ENCODE measurements at places on chromosomes 3 and 15.

- DNase-seq, result no peak
Observed at GRCh38 chr3:60582288-60582687, 669.0 kb downstream of the FHIT start.

GRCh38 chr3:41076399-41076798 is 122.9 kb upstream of the CTNNB1 start:
- DNase-seq, result no peak

DNA sequence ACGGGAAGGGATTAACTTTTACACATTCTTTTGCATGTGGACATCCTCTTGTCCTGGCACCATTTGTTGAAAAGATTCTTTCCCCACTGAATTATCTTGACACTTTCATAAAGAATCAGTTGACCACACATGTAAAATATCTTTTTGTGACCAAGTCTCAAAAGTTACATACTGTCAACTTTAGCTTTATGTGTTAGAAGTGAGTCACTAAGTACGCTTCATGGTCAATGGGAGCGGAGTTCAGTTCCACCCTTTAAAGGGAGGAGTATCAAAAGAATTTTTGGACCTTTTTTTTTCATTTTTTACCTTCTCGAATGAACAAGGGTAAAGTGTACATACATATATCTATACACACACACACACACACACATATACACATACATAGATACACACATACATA is 35.4 kb downstream of the MAPK6 start:
- DNase-seq, result no peak

DNA sequence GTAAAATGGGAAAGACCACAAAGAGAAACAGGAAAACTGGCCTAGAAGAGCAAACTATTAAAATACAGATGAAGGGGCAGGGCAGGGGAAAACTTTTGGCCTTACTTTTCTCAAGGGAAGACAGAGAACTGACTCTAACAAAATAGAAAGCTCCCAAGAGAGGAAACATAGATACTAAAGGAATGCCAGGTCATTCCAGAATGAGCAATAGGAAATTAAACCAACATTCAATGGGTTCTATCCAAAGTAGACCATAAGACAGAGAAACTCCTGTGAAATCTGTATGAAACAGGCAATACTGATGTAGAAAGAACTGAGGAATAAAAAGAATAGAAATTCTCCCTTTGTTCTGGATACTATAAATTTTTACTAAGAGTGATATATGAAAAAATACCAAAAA is 491.8 kb downstream of the MECOM start:
- no peak for DNase-seq

DNA sequence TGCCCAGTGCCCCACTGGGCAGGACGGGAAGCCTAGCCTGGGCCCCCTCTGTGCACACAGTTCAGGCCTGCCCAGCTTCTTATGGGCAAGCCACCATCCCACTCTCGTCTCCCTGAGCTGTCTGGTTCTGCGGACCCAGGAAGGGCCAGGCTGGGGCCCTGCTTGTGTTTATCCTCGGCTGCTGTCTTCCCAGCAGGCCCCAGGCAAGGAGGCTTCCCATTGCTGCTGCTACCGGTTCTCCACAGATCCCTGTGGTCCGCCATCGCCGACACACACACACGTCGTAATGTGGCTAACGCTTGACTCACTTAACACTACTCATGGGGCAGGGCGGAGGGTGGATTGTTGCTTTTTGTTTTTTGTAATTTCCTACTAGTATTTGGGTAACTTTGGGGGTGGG is 52.4 kb upstream of the SLC6A1 start:
- DNase-seq, result no peak

DNA sequence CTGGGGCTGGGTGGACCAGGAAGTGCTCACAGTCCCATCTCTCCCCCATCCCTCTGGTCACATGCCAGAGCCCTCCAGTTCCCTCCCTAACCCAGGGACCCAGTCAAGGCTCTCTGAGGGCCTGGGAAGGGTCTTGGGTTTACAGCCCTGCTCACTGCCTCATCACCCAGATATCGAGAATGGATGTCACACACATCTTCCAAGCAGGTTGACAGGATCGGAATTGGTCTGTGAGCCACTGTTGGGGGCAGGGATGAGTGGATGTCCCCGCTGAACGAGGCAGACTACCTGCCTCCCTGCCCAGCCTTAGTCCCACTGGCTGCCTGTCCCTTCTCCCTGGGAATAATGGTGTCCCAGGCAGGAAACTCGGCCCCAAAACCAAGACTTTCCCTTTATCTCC is 20.0 kb upstream of the GOLGA6C start:
- no peak for DNase-seq

GRCh38 chr3:117463276-117464115 is 753.9 kb downstream of the TUSC7 start:
- DNase-seq, result no peak

DNA sequence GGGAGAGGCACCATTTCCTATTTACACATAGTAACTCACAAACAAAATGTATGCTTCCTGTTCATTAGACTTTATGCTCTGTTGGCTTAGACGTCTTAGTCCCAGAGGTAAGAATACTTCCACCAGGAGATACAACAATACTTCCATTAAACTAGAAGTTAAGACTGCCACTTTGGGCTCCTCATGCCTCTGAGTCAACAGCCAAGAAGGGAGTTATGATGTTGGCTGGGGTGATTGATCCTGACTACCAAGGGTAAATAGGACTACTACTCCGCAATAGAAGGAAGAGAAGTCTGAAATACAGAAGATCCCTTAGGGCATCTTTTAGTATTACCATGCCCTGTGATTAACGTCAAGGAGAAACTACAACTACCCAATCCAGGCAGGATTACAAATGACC is 43.5 kb upstream of the ABI3BP start:
- DNase-seq, result no peak

DNA sequence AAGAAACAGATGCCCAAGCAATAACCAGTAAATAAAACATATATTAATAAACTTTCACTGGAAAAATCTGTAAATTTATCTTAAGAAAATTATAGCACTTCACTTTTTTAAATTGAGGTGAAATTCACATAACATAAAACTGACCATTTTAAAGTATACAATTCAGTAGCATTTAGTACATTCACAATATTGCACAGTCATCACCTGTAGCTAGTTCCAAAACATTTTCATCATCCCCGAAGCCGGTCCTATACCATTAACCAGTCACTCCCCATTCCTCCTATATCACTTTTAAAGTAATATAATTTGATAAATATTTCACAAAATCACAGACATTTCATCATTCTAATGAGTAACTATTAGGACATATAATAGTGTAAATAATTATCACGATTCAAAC is 8.0 kb upstream of the LRRIQ4 start:
- no peak for DNase-seq

DNA sequence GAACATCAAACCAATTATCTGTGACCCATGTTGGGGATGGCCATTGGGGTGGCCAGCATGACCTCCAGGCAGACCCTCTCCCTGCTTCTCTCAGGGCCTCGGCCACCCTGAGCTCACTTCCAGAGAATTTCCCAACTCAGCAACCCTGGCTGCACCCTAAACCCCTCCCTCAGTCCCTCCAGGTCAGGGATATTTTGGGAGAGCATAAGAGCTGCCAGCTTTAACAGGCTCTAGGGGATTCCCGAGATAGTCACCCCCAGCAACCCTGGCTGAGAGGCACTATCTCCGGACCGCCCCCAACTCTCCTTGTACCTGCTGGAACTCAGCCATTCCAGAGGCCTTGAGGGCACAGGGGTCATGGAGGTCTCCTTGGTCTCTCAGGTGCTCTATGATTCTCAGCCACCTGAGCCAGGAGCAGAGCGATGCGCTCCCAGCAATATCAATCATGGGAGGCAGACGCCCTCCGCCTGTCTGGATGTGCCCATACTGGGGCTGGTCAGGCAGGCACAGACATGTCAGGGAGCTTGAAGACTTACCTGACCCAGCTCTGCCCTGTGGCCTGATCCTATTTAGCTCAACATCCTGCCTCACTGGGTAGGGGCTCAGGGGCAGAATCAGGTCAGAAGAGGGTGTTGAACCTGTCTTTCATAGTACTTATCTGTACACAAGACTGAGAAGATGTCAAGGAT is 34.9 kb upstream of the CILP start:
- DNase-seq, result no peak

DNA sequence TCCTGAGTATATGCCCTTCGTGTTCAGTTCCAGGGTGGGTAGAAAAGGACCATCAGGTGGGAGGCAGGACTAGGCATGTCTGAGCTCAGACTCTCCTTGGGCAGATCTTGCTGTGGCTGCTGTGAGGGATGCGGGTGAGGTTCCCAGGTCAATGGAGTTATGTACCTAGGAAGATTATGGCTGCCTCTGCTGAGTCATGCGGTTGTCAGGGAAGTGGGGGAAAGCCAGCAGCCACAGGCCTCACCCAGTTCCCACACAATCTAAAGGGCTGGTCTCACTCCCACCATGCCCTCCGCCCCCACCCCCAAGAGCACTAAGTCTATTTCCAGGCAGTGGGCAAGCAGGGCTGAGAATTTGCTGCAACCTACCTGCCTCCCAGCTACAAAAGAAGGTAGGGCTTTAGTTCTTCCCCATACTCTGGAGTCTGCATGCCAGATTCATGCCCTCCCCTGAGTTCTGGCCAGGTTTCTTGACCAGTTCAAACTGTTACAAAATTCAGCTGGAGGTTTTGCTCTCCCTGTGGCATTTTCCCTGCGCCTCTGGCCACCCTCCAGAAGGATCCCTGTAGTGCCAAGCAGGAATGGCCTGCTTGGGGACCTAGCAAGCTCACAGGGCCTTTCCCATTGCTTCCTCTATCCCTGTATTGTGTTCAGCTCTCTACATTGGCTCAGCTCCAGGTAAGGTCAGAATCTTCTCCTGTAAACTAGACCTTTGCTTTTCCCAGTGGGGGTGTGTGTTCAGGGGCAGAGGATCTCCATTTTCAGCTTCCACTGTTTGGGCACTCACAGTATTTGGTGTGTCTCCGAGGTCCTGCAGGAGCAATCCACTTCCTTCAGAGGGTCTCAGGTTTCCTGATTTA is 12.7 kb upstream of the TMCO5A start:
- DNase-seq, result no peak

- DNase-seq, result no peak
Observed at GRCh38 chr3:112670824-112671223, 29.9 kb upstream of the CCDC80 start.

DNA sequence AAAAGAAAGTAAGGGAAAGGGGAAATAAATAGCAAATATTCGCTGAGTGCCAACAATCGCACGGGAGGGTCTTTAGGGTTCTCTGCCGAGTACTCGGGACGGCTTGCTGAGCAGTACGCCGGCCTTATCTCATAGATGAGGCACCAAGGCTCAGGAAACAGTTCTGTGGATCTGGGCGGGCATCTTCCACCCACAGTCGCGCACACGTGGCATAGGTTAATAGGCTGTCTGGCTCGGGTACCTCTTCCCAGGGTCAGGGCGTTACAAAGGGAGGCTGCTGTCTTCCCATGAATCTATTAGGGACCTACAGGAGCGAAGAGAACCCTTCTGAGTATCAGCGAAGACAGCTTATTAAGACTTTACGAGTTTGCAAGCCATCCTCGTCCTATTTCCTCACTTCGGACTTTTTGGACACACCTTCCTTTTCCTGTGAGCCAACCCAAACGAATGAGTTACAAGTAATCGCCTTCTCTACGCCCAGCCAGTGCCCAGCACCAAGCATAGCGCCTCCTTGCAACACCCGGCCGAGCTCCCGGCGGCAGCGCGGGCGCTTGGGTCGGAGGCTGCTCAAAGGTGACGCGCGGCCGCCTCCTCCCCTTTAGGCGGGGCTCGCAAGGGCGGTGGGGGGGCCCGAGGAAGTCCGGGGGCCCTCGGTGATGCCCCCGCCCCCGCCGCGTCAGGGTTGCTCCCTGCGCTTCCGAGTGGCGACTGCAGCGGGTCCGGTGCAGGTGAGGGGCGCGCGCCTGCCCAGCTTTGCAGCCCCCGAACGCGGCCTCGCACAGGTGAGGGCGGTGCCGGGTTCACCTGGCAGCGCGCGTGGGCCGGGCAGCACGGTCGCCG is at the start of gene MCTP2:
TSS of gene MCTP2 (plus strand) at position 679 of the 840 bp plus-strand sequence. CDS start 66,705 bp downstream, outside the sequence.
- DNase-seq, result no peak

DNA sequence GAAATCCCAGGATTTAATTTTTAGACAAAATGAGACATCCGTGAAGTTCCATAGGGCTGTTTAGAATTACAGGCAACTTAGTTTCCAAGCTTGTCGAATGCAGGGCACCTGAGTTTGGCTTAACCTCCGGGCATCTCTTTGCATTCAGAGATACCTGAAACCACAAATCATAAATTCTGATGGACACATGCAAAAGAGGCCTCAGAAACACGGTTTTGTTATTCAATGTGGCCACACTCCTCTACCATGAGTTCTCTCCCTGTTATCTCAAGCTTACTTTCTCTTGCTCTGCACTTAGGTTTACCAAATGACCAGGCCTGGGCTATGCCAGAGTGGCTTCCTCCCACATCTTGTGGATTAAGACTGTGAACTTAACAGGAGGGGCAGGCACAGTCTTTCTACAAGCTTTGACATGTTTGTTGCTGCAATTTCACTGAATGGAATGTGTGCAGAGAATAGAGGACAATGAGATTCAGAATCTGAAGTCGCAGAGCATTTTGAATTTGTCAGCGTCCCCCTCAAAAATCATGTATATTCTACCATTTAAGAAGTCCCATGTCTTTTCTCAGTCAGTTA is 137.7 kb downstream of the TPRG1 start:
- no peak for DNase-seq

- no peak for DNase-seq
Observed at GRCh38 chr15:95304947-95305400, 1025.5 kb upstream of the NR2F2 start.

- no peak for DNase-seq
Observed at GRCh38 chr3:43372809-43373559, 86.6 kb downstream of the SNRK start.

DNA sequence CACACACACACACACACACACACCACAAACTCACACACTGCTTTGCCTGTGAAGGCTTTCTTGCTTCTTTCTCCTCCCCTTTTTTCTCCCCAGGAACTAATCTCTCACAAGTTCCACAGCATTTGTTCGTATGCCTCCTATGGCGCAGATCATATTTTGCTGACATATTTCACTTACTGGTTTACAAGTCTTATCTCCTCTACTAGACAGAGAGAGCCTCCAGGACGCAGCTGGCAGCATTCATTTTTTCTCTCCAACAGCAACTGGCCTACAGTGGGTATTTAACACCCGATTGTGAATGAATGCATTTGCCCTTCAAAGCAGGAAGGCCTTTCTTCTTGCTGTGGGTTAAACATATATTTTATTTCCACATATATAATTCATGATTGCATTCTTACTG is 47.0 kb upstream of the DLG1 start:
- no peak for DNase-seq

GRCh38 chr3:188157971-188158370 is 4.0 kb downstream of the LPP start:
- no peak for DNase-seq

- DNase-seq, result no peak
Observed at GRCh38 chr3:122067214-122067550, 12.0 kb downstream of the CD86 start.

GRCh38 chr3:116112696-116113095 is 332.6 kb downstream of the LSAMP start:
- DNase-seq, result no peak

DNA sequence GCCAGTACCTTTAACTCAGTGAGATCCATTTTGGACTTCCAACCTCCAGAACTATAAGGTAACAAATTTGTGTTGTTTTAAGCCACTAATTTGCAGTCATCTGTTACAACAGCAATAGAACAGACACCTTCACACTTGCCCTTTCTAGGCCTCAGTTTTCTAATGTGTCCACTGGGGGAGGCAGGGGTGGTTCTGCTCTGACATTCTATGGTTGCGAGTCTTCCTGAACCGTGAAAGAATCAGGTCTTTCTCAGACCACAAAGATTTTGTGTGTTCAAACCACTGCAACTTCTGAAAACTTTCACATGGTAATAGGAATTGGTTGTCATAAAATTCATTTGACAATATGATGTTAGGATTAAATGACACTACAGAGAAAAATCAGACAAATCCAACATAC is 26.8 kb upstream of the CSTA start:
- DNase-seq, result no peak
